Ovary (tissue), 10 donors: ENCODE measurements at places on chromosomes 3 and 15.
A peak's percentile ranks its signal among the peaks of the same experiment; 100 is the strongest.

- DNase-seq, result no peak
Measured at GRCh38 chr3:70853161-70853944, 540.9 kb upstream of the MDFIC2 start.

GRCh38 chr15:69783211-69783610, 314.5 kb downstream of the TLE3 start:
- DNase-seq, result no peak

GRCh38 chr15:66498501-66499386, 1.2 kb upstream of the SNAPC5 start:
- DNase-seq, result no peak

GRCh38 chr3:22922317-22922716, 280.8 kb upstream of the UBE2E2 start:
- no peak for DNase-seq

DNA sequence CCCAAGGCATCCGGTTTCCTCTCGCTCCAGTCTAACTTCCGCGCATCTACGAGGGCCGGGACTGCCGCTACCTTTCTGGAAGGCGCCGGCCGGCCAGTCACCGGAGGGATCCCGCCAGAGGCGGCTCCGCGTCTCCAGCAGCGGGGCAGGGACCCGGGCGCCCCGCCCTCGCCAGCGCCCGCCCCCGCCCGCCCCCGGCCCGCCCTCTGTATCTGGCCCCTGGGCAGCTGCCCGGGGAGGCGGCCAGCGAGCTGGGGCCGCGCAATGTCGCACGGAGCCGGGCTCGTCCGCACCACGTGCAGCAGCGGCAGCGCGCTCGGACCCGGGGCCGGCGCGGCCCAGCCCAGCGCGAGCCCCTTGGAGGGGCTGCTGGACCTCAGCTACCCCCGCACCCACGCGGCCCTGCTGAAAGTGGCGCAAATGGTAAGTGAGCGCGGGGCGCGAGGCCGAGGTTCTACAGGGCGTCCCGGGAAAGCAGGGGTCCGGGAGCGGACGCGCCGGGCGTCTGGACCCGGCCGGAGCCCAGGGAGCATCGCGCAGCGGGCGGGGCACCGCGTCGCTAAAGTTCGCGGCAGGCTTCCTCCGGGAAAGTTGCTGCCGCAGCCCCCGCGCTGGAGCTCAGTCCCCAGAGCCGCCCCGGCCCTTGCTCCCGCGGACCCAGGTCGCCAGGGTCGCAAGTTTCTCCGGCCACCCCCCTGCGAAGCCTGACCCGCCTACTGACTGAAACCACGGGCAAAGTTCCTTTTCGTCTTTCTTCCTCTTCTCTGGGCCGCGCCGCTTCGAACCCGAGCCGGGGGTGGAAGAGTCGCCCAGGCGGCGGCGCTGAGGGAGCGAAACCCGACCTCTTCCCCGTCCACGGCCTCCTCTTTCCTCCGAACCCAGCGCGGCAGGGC, at the start of gene CMTM7:
Gene CMTM7, plus strand, starts transcription at position 211 of the 893 bp plus-strand sequence. Its CDS starts 54 bp downstream, at position 265.
- peak; percentile 72 for DNase-seq

GRCh38 chr3:89314454-89315098, 207.2 kb downstream of the EPHA3 start:
- DNase-seq, result no peak

DNA sequence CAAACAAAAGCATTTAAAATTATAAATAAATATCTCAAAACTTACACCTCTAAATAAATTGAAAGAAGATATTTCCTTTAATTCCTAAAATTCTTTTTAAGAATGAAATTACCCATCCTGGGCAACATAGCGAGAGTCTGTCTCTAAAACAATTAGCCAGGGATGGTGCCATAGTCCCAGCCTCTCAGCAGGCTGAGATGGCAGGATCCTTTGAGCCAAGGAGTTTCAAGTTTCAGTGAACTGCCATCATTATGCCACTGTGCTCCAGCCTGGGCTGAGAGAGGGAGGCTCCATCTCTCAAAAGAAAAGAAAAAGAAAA, 25.4 kb downstream of the AADAC start:
- no peak for DNase-seq

DNA sequence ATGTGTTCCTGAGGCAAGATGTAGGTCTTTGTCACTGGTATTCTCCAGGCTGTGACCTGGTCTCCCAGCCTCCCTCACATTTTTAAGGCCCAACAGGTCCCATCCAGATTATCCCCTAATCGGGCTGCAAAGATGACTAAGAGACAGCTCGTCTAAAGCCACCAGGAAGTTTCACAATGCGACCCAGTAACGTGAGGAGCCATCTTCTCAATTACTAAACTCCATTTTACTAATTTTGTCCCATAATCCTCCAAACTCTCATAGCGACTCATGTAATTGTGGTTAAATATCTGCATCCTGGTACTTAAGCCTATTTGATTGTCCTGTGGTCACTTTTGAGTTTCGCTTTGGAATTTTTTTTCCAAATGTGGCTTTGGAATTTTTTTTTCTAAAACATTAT, 8.7 kb upstream of the PLA2G4F start:
- DNase-seq, result no peak

DNA sequence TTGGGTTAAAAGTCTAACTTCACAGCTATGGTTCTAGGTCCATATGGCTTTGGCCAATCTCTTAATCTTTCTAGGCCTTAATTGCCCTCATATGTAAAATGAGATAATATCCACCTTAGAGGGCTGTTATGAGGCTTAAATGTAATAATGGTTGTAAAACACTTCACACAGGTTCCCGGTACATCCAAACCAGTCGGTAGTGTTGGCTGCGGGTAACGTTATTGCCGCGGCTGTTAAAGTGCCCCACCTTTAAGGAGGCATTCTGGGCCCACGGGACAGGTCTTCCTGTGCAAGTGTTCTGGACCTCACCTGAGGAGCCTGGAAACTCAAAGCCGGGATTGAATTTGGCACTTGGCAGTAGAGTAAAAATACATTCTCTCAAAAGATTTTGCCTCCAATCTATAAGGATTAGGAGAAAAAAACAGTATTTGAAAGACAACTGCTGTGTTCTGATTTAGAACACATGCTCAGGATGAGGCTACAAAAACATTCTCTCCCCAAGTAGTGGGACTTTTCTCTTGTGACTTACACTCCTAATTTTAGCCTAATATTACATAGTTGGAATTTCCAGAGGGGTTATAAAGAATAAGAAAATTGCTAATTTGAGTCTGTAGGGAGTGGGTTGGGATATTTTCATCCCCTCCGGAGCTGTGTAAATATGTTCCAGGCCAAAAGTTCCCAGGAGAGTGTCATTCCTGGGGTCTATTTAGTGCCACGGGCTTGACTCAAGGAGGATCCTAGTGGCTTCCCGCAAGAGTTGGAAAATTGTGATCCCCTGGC, 44.9 kb upstream of the TSEN2 start:
- no peak for DNase-seq

GRCh38 chr3:60972599-60972998, 278.7 kb downstream of the FHIT start:
- no peak for DNase-seq

DNA sequence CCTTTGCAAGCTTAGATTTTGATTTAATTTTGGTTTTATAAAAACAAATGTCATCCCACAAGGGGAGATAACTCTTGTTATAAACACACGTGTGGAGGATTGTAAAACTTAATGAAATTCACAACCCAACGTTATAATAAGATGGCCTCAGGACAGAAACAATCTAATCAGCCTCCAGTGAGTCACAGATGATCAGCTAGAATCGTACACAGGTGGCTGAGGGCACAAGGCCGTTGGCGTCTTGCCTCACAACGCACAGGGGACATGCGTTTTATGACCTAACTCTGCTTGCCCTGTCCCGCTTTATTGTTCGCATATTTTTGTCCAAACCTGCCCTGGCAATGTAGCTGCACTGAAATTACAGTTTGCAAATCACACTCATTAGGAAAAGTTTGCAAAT, 121.9 kb upstream of the PDZRN3 start:
- DNase-seq, result no peak
